Stimulated activated CD4-positive, alpha-beta T cell treated with anti-CD3 and anti-CD28 coated beads, Interleukin-1b, Interleukin-23, amount 100 ng/mL, for 24 hours (primary cell): ENCODE measurements at places on chromosomes 12 and 14.

- DNase-seq = no peak
Observed at GRCh38 chr14:50397390-50398188, 908 bp upstream of the CDKL1 start.

GRCh38 chr12:54304187-54304810 lies 3.5 kb upstream of the NFE2 start:
- no peak for DNase-seq

DNA sequence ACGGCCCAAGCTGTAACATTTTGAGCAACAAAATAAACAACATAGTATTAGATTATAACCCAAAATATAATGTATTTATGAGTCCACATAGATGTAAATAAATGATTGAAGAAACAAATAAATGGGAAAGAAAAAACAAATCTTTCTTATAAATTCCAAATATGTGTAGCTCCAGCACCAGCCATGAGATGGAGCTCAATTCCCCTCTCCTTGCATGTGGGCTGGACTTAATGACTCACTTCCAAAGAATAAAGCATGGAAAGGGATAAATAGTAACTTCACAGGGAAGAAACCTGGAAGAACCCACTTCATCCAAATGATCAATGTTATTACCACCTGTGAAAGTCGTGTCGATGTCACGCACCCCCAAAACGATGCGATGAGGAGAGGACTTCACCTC lies 158.8 kb downstream of the RPAP3 start:
- DNase-seq = no peak

DNA sequence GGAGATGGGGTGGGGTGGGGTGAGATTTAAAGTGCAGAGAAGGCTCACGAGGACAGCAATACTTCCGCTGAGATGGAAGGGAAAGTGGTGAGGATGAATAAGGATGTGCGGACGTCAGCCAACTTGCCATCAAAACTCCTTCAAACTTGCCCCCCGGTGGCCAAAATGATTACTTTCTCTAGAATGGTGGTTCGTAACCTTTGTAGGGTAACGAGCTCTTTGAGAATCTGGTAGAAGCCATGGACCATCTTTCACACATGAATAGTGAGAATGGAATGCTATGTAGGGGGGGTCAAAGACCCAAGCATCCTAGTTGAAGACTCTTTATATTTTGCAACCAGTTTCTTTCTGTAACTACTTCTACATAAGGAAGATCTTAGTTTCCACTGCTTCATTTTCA lies 245.9 kb upstream of the DDHD1 start:
- no peak for DNase-seq

GRCh38 chr12:82855872-82856271 lies 169.2 kb downstream of the TMTC2 start:
- DNase-seq = no peak

- no peak for DNase-seq
Observed at GRCh38 chr14:35197015-35197414, 74.7 kb downstream of the PRORP start.

DNA sequence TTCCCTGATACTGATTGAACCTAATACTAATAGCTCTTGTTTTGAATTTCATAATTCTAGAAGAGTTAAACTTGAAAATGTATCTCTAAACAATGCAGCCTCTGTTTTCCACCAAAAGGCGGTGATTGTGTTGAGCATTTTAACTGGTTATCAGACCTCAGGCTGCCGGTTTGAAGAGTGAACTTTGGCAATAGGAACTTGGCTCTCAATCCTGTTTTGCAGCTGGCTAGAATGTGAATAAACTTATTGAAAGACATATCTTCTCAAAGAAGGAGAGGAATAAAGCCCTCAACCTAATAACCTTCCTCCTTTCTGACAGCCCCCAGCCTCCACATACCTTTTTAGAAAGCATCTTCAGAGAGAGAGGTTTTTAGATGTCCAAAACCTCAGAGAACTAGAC lies 105.4 kb downstream of the SRGAP1 start:
- no peak for DNase-seq

DNA sequence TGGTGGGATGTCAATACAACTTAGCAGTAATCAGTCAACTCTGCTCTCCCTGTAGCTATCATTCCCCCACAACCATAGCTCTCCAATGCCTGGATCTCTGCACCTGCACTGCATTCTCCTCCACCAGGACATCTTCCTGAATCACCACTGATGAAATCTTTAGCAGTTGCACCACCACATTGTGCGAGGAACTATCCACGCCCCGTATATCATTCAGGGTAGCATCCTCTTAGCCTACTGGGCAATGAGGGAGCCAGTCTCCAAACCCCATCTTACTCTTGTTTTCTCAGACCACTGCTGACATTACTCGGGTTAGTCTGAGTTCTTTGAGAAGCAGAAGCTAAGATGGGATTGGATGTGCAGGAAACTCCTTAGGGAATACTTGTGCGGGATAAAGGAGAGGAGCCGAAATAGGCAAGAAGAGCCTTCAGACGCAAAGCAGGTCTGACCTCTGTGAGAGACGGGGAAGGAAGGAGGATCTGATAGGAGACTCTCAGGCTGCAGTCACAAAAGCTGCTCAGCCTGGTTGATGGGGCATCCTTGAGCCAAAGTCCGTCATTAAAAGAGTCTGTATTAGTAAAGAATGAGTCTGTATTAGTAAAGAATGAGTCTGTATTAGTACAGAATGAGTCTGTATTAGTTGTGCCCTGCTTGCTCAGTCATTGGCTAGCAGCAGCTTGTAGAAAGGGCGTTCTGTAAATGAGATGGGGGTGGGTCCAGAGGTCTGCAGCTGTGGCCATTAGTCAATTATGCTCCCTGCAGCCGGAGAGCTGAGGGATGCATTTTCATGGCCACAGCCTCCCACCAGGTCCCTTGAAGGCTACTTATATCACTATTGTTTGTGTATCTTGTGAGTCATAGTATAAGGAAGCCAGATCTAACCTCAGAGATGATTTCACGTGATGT lies 49.6 kb upstream of the RASSF3 start:
- no peak for DNase-seq

GRCh38 chr14:57069702-57070101 lies 199.0 kb downstream of the EXOC5 start:
- no peak for DNase-seq

DNA sequence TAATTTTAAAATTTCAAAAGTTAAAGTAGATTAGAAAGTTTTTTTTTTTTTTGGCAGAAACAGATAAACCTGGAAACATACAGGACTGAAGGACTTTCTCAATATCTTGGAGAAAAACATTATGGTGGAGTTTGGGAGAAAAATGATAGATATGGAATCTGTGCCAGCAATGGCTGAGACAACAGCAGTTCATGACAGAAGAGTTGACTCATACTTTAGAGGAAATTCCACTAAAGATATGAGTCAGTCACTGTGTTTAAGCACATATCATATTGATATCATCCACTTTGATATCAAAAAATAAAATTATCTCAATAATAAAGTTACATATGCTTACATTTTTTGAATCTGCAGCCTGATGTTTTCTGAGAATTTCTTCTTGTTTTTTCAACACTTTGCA lies 193.9 kb upstream of the OR4E1 start:
- DNase-seq = no peak

GRCh38 chr12:70366581-70367257 lies 629 bp downstream of the KCNMB4 start:
- peak; percentile 15 for DNase-seq

GRCh38 chr12:94565683-94566082 lies 84.7 kb downstream of the TMCC3 start:
- DNase-seq = no peak
